GM19239 (cell line): ENCODE measurements at places on chromosomes 4 and X.

DNA sequence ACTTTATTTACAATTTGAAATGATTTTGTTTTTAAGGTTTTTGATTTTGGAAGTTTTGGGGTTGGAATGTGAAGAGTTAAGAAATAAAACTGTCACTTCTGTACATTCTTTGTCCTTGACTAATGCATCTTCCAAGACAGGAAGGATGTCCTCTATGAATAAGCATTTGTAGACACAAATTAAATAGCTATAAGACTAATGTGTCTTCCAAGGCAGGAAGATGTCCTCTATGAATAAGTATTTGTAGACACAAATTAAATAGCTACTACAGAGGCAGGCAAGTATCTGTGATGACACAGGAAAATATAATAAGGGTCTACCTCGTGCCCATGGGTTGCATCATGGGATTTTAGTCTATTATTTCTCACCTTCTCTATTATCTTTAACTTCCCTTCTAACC, 14.5 kb downstream of the PRSS48 start:
- DNase-seq = no peak

DNA sequence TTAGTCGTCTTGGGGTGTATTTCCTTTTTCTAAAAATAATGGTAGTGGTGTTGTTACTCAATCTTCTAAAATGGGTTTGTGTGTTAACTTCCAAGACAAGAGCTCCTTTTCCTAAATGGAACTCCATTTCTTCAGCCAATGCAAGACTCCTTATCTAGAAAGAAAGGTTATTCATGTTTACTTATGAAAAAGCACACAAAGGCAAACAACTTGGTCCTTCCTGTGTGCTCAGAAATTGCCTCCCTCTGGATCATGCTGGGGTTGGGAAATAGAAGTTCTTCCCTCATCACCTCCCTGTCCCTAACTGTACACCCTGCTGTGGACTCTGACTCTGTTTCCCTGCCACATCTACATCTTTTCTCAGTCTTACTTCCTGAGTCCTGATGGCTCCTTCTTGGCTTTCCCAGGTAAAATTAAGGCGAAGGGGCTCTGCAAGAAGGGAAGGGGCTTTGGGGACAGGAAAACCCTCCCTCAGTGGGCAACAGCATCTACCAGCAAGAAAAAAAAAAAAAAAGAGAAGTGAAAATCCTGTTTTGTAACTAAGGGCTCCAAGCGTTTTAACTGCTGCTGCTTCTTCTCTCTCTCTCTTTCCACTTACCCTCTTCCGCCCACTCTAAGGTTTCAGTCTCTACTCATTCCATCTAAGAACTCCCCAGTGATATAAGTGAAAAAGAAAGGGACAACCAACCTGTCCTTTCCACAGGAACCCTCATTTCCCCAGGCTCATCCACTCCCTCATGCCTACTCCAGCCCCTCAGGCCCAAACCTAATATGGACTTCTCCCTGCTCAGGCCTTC, 19.8 kb upstream of the TASL start:
- DNase-seq = peak; percentile 28

GRCh38 chr4:19319607-19320006, 932.1 kb upstream of the SLIT2 start:
- no peak for DNase-seq

DNA sequence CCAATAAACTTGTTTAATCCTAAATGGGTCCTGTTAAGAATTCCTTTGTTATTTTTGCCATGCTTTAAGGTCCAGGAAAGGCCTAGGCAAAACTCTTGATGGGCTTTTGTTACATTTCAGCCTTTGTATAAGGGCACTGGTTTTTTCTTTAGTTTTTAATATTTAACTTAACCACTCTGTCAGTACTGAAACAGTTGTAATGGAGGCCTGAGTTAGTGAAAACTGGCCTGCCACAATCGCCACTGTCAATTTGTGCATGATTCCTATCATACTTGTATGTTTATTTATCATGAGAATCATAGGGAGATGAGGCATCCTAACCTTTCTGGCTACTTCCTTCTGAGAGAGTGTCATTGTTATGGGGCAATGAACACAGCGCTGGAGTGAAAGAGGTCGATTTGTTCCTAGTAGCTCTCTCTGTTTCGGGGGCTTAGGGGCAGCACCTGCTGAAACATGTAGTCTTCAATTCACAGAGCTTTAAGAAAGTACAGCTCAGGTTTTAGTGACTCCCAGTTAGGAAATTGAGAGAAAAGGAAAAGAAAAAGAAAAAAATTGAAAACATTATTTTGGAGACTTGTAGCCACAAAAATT, 393.8 kb upstream of the FSTL5 start:
- DNase-seq = no peak

- no peak for DNase-seq
Observed at GRCh38 chrX:27254656-27255055, 208.5 kb downstream of the PPP4R3C start.

GRCh38 chrX:139877710-139878414, 55.0 kb downstream of the ATP11C start:
- DNase-seq = no peak

DNA sequence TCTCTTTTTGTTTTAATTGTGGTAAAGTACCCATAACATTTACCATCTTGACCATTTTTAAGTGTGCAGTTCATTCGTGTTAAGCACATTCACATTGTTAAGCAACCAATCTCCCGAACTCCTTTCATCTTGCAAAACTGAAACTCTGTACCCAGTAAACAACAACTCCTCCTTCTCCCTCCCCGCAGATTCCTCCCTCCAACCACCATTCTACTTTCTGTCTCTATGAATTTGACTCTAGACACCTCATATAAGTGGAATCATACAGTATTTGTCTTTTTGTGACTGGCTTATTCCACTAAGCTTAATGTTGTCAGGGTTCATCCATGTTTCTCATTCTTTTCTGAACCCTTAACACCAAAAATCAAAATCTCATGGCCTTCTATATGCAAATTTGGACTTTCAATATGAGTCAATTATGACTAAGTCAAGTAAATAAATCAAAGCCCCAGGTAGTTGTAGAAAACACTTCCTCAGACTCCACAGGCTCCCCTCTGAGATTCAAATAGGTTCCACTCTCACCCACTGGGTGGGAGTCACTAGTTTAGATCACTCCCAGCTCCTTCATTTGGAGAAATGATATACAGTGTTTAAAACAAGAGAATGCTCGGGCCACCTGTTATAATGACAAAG, 9.8 kb upstream of the RTL5 start:
- no peak for DNase-seq

DNA sequence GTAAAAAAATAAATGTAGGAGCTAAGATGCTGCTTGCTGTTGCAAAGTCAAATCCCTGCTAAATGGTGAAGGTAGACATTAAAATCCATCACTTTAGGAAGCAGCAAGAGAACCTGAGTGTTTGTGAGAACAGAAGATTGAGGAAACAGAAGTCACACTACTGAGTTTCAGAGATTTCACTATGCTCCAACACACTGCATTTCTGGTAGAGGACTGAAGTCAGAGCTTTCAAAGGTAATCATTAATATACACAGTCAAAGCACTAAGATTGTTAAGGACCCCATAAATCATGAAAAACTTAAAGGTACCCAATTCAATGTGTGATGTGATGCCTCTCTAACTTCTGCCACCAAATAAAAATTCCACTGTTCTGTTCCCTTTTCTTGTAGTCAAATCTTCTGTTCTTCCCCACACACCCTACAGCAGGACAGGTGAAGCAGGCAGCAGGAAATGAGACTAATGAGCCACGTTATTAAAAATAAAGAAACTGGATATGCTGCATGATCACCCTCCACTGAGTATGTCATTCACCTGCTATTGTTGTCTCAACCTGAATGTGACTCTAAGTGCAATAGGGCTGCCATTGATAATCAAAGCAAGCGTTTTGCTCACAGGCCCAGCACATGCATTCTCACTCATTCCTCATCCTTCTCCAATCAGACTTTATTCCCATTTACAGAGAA, 28.9 kb upstream of the APELA start:
- DNase-seq = no peak

- no peak for DNase-seq
Observed at GRCh38 chrX:140501321-140501720, 3.5 kb downstream of the SOX3 start.

DNA sequence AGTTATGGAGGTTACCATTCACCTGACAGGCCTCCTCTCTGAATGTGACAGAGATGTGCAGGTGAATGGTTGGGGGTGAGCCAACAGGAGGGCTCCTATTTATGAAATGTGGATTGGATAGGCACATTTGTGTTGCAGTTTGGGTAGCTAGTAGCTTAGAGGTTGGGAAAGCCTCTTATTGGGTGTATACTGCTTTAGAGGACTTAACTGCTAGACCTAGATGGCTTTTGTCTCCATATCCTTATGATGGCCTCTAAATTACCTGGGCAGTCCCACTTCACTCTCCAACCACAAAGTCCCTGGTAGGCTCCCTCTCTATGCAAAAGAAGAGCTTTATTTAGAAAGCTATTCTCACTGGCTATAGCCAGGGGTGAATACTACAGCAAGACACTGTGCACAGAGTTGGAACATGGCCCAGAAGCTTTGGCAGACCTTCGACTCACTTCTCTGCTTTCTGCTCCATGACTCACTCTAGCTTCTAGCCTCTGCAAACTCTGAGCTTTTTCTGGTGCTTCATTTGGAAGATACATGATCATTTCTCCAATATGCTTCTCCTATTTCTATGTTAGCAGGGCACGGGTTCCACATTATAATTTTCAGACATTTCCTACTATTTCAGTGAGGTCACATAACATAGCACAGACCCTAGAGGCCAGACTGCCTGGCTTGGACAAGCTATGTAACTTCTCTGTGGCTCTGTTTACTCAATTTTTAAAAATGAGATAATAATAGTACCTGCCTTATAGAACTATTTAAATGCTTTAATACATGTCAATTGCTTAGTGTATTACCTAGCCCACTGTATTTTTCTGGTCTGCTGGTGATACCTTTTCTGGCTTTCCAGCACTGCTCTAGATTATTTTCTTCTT, 6.0 kb upstream of the VGLL1 start:
- DNase-seq = no peak

DNA sequence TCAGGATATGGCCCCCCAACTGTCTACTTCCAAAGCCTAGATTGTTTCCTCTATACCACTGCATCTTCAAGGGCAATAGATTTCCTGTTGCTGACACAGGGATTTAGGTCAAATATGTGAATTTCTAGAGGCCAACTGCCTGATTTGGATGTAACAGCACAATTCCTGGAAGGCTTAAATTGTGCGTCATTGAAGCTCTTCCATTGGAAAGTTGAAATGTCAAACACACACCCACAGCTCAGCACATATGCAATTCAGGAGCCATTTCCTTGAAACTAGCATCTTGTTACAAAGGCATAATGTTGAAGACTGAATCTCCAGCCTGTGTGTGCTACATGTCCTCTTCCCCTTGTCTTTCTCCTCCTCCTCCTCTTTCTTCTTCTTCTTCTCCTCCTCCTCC, 158.6 kb downstream of the STK32B start:
- no peak for DNase-seq

- DNase-seq = no peak
Observed at GRCh38 chr4:84920617-84921016, 45.9 kb downstream of the WDFY3 start.

GRCh38 chr4:44479731-44480130, 31.1 kb upstream of the KCTD8 start:
- no peak for DNase-seq

GRCh38 chr4:168150420-168151050, 58.2 kb downstream of the ANXA10 start:
- no peak for DNase-seq

DNA sequence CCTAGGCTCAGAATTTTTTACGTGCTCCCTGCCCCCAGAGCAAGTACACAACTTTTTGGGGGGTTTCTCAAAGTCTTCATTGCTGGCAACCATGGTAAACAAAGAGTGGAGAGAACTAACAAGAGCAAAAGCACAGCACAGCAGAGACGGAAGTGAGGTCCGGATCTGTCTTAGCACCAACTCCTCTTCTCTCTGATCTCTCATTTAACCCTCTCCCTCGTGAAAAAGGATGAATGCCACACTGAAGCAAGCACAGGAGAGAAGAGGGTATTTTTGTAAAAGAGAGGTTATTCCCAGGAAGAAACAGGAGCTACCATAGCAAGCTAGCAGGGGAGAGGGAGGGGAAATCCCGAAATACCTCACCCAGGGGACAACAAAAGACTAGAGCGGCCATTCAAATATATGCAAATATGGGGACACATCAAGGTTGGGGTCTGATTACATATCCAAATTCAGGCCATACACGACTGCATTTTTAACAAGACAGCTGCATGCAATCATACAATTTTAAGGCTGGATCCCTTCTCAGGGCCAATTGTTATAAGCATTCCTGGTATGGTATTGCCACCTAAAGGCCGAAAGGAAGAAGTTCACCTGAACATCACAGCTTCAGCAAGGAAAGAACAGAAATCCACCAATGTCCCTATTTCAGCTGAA, 46.6 kb downstream of the CD40LG start:
- no peak for DNase-seq

DNA sequence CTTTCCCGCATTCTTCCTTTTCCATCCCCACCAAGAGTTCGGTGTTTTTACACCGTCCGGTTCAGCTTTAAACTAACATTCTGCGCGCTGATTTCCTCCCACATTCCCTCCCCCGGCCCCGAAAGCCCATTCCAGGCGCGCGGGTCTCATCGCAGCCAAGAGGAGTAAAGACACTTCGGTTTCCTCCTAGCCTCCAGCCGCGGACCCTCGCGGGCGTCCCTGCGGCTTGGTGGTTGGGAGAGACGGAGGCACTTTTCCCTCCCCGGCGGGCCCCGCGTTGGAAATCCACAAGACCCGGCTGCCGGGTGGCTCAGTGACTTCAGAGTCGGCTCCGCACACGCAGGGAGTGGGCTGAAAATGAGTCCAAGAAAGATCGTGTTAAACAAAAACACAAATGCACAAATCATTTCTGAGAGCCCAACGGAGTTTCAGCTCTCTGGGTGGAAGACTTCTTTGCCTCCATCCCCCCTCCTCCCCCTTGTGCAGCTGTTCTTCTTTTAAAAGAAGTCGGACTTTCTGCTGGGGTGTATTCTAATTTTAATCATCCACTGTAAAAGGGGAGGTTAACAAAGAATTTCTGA, 2.0 kb upstream of the ARX start:
- no peak for DNase-seq

- no peak for DNase-seq
Observed at GRCh38 chrX:97159916-97160800, 276.4 kb downstream of the RPA4 start.

GRCh38 chr4:4838051-4838935, 21.2 kb upstream of the MSX1 start:
- DNase-seq = no peak

DNA sequence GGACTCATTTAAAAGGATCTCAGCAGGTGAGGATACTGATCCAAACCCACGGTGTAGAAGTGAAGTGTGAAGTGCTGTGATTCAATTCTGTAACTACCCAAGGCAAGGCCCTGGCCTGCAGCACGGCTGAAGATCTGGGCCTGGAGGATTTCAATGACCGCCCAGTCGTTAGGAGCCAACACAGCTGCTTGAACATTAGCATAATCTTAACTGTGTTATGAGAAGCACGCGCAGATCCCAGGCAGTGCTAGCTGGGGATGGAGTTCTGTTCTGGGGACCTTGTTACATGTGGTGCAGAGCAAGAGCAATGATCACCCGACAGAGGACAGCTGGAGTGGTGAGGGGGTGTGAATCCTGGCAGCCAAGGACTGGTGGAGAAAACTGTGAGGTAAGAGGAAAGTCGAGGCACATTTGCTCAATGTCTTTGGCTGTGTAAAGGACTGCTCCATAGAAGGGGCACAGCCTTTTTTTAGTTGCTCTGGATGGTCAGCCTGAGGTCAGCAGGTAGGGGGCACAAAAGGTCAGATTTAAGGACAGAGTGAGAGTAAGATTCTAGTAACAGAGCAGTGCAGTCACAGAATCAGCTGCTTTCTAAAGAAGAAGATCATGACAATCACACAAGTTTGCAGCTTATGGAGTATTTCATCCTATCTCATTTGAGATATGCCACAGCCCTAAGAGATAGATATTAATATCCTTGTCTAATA, 181.8 kb downstream of the DCLK2 start:
- no peak for DNase-seq

- DNase-seq = no peak
Observed at GRCh38 chr4:152309418-152309817, 226.5 kb downstream of the FBXW7 start.
